ENCODE measurements at places on chromosomes 7 and 10.

- no peak for DNase-seq
These were observed 69.1 kb upstream of the PDSS1 start for GRCh38 chr10:26628395-26628794.

GRCh38 chr10:1107679-1108078, 51.5 kb downstream of the WDR37 start:
- DNase-seq: no peak

DNA sequence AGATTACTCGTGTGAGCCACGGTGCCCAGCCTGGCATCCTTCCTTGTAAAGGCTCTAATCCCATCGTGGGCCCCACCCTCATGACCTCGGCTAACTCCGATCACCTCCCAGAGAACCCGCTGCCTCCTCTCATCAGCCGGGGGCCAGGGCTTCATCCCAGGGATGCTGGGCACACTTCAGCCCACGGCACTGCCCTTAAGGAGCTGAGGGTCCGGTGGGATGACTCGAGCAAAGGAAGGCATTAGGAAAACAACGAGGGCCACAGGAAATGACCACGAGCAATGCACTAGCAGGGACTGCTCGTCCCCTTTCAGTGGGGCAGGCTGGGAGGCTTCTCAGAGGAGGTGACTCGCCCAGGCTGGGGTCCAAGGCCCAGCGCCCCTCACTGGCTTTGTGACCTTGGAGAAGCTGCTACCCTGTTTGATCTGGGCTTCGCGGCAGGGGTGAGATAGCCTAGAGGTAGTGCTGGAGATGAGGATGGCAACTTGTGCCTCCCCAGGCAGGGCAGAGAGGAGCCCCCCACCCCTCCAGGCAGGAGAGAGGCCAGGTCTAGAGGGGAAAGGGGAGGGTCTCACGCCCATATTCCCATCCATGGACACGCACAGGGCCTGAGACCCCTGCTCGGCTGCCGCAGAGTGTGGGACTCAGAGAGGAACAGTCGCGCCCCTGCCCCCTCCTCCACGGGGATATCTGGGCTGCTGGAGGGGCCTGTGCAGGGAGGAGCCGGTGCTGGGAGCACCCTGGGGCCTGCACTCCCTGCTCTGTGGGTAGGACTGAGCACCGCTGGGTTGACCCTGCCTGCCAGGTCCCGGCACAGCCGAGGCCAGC, 26.8 kb downstream of the ELFN1 start:
- DNase-seq: no peak

- no peak for DNase-seq
These were observed 33.7 kb upstream of the CREB5 start for GRCh38 chr7:28378574-28379149.

GRCh38 chr10:76430061-76430645, 998.7 kb downstream of the LRMDA start:
- peak; percentile 82 for DNase-seq

DNA sequence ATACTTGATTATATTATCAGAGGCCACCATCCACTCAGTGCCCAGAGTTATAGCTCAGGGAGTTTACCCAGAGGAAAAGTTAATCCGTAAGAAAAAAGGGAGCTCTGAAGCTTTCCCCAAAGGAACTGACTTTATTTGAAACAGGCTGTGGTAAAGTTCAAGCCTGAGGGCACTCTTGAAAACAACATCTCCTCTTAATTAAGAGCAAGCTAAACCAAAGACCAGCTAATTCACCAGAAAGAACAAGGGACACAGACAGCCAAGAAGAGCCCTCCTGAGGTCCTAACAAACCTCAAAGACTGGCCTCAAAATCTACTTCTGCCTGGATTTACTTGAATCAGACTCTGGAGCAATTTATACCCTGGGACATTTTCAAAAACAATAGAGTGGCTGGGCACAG, 159.6 kb upstream of the CHST15 start:
- no peak for DNase-seq

DNA sequence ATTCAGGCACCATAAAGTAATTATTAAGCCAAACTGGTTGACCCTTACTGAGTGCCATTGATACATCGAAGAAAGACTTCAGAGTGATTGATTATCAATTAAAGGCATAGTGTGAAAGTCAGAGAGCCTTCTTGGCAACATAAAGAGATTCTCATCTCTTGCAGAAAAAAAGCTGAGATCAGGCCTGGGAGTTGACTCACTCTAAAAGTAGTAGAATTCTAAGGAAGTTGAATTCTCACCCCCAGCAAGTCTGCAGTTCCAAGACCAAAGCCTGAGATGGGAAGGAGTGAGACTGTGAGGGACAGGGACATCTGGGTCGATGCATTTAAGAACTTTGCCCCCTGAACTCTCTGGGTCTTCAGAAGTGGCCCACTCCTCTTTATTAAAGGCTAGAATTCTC, 21.6 kb upstream of the ERCC6 start:
- DNase-seq: no peak

DNA sequence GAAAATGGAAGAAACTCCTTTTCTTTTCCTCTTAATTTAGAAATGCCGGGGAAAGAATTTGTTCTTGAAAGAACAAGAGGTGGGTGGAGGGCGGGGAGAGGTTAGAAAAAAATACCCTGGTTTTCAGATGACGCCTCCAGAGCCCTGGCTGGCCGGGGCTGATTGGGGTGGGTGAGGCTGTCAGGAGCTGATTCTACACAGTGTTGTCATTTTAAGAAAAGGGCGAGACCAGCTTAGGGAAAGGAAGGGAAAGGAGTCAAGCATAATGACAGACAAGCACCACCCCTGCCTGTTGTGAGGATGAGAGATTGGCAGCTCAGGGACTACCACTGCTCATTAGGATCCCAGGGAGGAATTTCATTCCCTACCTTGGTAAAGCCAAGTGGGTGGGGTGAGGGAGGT, 9.9 kb upstream of the FAM180A start:
- peak; percentile 74 for DNase-seq

DNA sequence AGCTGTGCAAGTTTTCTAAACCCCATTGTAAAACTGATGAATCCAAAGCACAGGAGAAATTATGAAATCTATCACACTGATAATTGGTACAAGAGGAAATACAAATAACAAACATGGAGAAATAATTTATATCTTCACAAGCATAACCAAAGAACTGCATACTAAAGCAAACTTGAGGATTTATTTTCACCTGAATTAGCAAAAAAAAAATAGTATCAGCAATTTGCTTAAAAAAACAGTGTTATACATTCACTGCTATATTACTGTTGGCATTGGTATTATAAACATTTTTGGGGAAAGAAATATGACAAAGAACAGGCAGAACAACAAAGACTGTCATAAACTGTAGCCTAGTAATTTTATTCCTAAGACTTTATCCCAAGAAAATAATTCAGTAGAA, 230.8 kb upstream of the NRP1 start:
- DNase-seq: no peak

- peak; percentile 10 for DNase-seq
These were observed 99.6 kb downstream of the JMJD1C start for GRCh38 chr10:63365976-63366765.

DNA sequence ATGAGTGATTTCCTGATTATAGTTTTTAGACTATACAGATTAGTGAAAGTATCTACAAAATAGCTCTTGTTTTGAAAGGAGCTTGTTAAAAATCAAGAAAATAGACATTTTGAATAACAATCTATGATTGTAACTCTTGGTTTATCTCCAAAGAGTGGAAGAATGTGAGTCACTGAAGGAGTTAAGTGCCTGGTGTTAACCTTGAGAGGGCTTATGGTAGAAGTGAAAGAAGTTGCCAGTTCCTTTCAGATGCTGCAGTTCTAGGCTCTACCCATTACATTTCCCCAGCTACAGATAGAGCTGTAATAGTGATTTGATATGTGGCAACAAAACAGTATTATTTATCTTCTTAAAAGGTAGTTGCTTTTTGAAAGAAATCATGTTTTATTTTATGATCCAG, 12.7 kb downstream of the NRBF2 start:
- DNase-seq: peak; percentile 40

GRCh38 chr10:50605269-50605950, 18.3 kb downstream of the SGMS1 start:
- peak; percentile 98 for DNase-seq

- DNase-seq: no peak
These were observed 182.5 kb upstream of the AKR1E2 start for GRCh38 chr10:4643471-4643870.

GRCh38 chr10:17788646-17789045, 20.5 kb upstream of the MRC1 start:
- DNase-seq: no peak

DNA sequence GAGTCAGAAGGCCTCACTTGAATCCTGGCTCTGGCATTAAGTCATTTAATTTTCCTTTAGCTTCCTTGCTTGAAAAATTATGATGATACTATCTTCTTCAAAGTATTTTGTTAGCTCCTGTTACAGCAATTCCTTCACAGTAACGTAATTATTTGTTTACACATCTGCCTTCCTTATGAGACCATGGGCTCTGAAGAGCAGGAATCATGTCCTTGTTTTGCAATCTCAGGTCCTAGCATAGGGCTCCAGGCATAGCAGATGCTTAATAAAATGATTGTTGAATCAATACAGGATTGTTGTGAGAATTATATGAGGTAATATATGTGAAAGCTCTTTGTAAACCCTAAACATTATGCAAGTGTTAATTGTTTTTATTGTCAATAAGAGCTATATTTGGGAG, 25.5 kb downstream of the KLHDC10 start:
- peak; percentile 40 for DNase-seq

GRCh38 chr10:111200505-111201186, 123.8 kb downstream of the ADRA2A start:
- DNase-seq: no peak

DNA sequence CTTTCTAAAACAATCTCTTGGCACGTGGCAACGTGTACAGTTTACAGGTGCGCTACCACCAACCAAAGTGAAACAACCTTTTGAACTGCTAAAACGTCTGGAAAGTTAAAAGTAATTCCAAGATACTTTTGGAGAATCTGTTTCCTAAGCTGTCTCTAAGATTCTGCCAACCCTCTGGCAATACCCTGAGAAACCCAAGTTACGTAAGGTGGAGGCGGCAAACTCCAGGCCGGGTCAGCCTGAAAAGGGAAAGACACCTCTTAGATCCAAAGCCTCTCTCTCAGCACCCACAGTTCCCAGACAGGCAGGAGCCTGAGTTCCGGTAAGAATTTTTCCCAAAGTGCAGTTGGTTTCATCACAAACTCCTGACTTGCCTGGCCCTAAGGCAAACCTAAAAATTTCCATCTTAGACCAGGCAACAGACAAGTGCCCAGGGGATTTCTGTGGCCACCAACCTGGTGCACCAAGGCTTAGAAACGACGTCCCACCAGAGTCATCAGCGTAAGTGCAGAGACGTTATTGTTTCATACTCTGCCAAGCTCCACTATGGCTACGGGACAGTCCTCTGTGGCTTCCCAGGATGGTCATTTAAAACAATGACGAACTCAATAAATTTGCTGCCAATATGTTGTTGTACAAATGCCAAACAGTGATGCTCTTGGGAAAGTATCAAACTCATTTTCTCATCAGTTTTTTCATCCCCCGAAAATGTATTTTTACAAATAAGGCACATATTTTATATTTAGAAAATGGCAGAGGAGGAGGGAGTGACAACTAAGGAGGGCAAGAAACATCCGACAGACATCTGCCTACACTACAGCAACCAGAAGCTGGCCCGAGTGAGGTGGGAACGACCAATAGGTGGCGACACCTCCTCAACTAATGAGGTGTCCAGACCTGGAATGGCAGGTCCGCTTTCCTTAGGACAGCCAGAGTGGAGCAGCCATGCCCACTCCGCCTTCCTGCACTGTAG, 205.8 kb upstream of the FRMD4A start:
- DNase-seq: peak; percentile 59

DNA sequence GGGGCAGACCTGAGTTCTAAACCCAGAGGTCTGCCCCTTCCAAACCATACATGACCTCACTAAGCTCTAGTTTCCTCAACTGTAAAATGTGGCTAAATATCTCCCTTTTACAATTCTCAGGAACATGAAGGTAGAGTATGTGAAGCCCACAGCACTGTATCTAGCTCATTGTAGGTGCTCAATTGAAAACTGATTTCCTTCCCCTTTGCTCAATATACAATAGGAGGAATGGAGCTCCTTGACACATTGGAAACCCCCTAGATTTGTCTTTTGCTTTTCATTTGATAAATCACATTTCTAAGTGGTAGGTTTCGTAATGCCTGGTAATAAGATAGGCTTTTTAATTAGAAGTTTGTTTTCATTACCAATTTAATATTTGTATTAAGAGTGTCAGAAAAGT, 153.3 kb downstream of the ARID5B start:
- DNase-seq: no peak

DNA sequence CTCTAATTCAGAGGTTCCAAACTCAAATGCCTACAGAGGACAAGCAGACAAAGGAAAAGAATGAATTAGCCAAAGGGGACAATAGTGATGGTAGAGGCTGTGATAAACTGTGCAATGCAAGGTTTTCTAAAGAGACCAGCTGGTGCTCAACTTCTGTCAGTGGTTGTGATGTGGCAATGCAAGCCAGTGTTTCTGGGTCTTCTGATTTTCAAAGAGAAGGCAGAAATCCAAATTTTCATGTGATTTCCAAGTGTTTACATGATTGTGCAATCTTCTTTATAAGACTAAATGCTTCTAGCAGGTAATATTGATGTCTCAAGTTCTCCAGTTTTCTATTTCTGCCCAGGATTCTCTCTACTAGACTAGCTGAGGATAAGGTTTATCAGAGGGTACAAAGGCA, 135.9 kb downstream of the PCDH15 start:
- no peak for DNase-seq

- no peak for DNase-seq
These were observed 674 bp upstream of the OSBPL3 start for GRCh38 chr7:24980534-24981170.

DNA sequence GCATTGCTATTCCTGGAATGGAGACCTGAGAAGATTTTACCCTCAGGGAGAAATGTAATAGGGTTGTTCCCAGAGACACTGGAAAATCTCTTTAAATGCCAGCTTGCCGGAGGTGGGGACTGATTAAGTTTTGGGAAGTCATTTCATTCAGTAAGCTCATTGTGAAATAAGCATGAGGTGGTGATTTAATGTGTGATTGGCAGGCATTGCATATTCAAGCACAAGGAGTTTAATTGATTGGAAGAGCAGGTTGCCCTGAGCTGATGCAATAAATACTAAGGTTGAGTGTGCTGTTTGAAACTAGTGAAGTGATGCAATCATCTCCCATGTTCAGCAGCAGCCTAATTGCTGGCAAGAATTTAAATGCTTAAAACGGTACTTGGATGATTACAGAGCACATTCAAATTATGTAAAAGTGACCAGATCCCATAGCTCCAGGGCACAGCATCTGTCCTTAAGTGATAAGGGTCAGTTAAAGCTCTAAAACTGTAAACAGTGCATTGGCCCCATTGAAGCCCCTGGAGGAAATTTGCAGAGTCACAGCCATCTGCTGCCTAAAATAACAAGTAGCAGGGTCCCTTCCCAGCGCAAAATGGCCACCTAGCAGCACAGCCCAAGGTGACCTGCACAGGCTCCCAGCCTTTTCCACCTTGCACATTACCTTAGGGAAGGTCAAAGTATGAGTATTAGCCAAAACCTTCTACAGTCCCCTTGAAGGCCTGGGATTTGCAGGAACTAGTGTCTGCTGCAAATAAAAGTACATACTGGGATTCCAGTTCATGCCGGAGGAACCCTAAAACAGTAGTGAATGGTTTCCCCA, 92.1 kb downstream of the CCDC71L start:
- peak; percentile 94 for DNase-seq

GRCh38 chr10:63683223-63683622, 162.0 kb downstream of the REEP3 start:
- DNase-seq: no peak
